Nucleus accumbens (tissue), 56 donors: ENCODE measurements at places on chromosomes 7 and 10.

DNA sequence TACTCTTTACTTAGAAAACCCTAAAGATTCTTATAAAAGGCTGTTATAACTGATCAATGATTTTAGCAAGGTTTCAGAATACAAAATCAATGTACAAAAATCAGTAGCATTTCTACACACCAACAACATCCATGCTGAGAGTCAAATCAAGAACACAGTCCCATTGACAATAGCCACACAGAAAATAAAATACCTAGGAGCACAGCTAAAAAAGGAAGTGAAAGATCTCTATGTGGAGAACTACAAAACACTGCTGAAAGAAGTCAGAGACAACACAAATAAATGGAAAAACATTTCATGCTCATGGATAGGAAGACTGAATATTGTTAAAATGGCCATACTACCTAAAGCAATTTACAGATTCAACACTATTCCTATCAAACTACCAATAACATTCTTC lies 427.0 kb downstream of the KCNMA1 start:
- DNase-seq, result no peak

GRCh38 chr10:7405637-7406036 lies 5.2 kb downstream of the SFMBT2 start:
- no peak for DNase-seq

DNA sequence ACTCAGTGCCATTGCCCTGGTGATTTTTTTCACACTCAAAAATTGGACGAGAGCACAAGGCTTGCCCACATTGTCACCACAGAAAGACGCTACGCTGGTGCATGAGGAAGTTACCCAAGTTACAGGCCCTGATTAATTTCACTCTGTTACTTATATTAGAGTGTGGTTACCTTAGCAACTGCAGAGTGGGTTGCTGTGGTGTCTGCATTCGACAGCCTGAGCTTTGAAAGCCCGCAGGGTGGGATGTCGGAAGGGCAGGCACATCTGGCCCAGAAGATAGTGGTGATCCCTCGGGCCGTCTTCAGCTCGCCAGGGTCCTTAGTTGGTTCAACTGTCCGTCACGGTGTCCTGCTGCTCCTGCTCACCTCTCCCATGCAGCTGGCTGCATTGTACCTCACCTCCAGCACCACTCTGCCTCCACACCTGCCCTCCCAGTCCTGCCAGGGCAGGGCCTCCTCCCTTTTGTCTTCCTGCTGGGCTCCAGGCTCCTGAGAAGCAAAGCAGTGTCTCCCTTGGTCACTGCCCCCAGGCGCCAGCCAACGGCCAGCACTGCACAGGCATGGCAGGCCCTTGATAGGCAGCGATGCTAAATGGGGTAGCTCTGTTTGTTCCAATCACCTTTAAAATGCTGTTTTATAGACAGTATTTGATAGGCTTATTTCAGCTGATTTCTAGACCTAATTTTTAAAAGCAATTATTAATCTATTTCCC lies 167.2 kb downstream of the EBF3 start:
- no peak for DNase-seq

GRCh38 chr7:969403-969802 lies 5.9 kb downstream of the COX19 start:
- no peak for DNase-seq

- no peak for DNase-seq
These were observed 40.9 kb downstream of the TCERG1L start for GRCh38 chr10:131270461-131271190.

- peak; percentile 25 for DNase-seq
These were observed 9.1 kb upstream of the ZYX start for GRCh38 chr7:143372070-143372469.

DNA sequence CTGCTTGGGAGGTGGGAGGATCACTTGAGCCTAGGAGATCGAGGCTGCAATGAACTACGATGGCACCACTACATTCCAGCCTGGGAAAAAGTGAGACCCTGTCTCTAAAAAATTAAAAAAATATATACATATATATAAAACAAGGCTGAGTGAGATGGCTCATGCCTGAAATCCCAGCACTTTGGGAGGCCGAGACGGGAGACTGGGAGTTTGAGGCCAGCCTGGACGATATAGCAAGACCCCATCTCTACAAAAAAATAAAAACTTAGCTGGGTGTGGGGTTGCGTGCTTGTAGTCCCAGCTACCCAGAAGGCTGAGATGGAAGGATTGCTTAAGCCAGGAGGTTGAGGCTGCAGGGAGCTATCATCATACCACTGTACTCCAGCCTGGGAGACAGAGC lies 87.6 kb downstream of the CARD11 start:
- DNase-seq, result no peak

DNA sequence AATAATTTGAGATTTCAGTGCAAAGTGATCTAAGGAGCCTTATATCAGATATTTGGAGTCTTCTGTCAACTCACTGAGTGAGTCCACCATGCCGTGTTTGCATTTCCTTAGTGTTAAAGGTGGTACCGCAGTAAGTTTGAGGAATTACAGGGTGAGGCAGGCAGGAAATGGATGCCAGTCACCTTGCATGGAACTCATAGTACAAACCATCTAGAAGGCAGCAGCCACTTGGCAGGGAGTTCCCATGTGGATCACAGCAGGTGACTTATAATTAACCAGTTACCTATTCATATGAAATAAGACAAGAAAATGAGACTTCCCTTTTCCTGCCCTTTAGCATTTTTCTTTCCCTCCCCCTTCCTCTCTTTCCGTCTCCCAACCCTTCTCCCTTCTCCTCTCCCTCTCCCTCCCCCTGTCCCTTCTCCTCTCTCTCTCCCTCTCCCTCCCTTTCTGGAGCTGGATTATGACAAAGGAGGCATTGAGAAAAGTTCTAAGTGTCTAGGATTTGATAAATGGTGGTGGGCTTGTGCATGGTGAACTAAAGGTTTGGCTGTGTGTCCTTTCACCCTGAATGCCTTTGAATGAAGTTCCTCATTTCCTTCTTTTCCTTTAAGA lies 94.1 kb downstream of the LRRC4 start:
- DNase-seq, result no peak

DNA sequence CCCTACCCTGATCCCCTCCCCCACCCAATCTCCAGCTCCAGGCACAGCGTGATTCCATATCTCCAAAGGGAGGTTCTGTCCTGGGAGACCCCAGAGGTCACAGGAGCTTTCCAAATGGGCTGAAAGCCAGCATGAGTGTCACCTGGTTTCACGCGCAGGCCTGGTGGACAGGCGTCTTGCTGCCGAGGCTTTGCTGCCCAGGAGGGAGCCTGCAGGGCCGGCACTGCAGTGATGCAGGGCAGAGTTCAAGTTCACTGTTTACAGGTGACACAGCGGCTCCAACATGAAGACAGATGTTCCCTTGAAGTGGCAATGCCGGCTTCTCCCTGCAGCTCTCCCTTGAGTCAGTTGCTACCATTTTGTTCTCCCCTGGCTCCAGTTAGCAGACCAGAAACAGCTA lies 104.3 kb downstream of the TCERG1L start:
- DNase-seq, result no peak

DNA sequence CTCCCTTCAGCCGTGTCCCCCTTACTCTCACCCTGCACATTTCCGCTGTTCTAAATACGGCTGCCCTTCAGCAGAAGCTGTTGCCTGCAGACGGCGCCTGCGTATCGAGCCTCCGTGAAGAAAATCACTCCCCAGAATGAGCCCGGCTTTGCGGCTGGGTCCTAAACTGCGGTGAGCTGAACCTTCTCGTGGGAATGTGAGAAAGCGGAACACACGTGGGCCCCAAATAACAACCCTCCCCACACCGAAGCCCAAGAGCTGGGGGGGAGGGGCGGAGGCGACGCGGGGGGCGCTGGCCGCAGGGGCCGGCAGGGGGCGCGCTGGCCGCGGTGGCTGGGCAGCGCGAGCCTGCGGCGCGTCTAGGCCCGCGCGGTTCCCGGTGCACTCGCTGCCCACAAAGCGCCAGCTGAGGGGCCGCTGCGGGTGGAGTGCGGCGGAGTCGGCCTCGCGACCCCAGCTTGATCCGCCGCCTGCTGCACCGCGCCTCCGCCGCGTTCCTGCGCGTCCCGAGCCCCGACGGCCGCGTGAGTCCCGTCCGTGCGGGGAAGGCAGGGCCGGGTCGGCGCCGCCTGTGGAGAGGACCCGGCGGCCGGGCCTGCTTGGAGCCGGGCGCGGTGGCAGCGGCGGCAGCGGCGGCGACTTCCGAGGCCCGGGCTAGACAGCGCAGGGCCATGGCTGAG lies at the start of gene ZNF398:
TSS of gene ZNF398 (plus strand) at position 382 of the 680 bp plus-strand sequence. CDS start at position 672, 290 bp downstream.
- peak; percentile 78 for DNase-seq

DNA sequence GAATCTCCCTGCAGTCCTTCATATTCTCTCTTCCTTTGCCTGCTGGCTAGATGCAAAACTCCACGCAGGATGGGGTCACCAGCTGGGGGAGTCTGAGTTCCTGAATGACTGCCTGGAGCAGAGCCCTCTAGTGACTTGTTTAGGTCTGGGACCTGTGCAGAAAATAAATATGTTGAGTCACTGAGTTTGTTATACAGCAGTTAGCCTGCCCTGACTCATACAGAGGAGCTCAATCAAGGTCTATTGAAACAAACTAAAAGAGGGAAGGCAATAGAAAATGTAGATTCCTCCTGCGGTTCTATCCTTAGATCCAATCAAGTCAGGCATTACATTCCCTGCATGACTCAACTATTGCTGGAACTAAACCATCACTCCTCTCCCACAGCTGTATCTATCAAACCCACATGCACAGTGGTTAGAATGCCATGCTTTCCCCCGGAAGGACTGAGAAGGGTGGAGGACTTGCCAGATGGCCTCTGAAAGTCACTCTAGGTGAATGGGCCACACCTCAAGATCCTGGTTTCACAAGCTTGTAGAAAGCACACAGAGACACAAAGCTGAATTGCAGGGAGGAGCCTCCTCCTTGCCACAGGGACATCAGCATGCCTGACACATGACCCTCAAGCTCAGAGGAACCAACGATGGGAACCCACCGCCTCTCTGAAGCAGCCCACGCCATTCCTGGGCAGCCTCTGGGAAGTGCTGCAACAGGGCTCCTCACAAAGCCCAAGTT lies 73.9 kb downstream of the SH3PXD2A start:
- no peak for DNase-seq

GRCh38 chr10:31064348-31064747 lies 32.7 kb upstream of the ZNF438 start:
- DNase-seq, result no peak

- DNase-seq, result no peak
These were observed 142.1 kb downstream of the STK31 start for GRCh38 chr7:23852135-23852534.

GRCh38 chr7:18467011-18467410 lies 28.5 kb upstream of the HDAC9 start:
- DNase-seq, result no peak

DNA sequence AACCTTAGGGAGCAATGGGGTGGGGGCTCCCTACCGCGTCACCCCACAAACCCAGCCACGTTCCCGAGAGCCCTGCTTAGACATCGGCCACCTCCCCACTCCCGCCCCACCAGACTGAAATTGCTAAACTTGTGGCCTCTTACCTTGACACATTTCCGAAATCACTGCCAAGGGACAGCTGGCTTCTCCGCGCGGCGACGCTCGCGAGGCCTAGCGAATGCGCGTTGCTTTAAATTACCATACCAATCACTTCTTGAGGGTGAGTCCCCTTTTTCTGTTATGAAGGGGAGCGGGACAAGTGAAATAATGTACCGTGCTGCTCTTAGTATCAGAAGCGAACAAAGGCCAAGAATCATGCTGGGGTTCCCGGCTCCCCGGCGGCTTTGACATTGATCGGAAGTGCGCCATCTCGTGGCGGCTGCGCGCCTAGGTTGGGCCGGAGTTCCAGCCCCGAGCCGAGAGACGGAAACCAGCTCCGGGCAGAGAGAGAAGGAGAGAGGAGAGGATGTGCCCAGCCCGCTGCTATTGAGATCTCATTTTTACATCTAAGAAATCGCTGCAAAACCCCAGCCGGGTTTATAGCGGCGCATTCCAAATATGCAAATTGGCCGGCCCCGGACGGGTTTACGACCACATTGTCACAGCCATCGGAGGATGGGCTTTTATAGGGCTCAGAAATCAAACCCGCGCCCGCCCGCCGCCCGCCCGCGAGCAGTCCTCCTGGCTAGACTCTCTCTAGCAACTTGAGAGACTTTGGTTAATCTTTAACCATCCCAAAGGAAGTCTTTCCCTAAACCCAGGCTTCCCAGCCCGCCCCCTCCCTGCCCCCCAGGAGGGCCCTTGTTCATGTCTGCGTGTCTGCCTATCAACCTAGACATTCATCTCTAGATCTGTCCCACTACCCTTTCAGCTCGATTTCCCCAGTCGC lies 5.3 kb downstream of the HOXA11 start:
- peak; percentile 9 for DNase-seq

DNA sequence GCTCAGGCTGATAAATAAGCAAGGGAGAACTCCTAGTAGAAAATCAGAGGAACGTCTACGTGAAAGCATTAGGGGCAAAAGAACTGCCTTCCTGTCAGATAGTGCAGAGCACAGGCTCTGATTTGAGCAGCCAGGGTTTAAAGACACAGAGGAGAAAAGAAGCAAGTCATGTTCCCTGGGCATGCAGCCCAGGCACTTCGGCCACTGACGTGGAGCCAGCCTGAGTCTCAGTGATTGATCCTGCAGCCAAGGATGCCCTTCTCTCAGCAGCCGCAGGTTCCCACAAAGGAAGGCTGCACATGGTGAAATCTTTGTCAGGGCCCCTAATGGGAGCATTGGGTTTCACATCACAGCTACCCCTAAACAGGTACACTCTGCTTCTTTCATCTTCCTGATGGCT lies 161.7 kb upstream of the HPS1 start:
- no peak for DNase-seq

DNA sequence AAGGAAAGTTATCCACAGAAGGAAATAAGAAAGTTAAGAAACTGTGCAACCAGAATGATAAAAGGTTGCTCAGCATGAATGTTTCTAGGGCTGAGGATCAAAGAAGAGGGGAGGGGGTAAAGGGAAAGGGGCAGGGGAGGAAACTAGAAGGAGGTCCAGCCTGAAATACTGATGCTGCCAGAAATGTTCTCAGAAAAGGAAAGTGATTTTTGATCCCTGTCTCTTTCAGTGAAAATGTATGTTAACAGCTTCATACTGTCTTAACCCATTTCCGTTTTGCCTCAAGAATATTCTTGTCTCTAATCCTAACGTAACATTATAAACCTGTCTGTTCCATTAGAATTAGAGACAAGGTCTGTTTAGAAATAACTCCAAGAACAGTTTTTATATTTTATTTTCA lies 49.6 kb downstream of the NEBL start:
- DNase-seq, result no peak

DNA sequence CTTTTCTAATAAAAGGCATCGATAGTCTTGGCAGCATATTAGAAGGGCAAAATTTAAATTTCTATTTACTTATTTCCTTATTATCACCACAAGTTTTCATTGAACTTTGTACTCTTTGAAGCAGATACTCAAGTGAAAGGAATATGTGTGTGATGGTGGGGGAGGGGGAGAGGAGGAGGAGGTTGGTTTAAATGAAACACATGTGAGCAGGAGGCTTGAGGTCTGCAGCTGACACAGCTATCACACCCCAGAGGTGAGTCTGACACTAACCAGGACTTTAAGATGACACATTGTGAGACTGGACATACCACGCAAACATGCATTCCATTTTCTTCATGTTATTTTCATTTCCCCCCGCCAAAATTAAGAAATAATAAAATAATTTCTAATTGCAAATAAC lies 63.3 kb downstream of the CTTNBP2 start:
- no peak for DNase-seq

- no peak for DNase-seq
These were observed 50.9 kb upstream of the SGMS1 start for GRCh38 chr10:50674469-50675254.
